ENCODE measurements at places on chromosomes 5 and 9.

DNA sequence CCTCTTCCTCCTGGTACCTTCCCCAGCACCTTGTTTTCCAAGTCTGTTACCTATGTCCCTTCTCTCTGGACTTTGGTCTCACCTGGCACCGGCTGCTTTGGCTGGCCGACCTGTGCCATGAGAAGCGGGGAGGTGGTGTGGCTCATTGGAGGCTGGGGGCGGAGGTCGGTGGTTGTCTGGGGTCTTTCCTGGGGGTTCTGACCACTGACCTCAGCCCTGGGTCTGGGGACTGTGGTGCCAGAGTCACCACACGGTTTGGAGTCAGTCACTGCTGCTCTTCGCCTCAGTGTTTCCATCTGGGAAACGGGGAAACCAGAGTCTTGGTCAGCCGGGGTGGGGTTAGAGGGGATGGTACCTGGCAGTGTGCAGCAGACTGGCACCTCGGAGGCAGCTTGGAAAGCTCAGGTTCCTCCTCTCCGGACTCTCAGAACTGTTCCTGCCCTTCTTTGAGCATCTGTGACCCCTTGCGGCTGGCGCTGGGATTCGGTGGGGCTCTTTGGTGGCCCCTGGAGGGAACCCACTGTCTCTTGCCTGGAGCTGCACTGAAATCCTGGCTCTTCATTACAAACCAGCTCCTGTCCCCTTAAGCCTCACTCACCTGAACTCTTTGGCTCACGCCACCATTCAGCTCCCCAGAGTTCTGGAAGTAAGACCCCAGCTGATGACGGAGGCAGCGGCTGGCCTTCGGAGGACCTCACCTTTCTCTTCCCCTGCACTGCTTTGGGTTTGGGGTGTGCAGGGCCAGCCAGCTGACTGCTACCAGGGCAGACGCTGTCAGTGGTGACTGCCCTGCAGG lies 4.1 kb upstream of the RXRA start:
- DNase-seq, result no peak

- no peak for DNase-seq
Measured at GRCh38 chr5:61280205-61280604, 51.9 kb upstream of the ZSWIM6 start.

DNA sequence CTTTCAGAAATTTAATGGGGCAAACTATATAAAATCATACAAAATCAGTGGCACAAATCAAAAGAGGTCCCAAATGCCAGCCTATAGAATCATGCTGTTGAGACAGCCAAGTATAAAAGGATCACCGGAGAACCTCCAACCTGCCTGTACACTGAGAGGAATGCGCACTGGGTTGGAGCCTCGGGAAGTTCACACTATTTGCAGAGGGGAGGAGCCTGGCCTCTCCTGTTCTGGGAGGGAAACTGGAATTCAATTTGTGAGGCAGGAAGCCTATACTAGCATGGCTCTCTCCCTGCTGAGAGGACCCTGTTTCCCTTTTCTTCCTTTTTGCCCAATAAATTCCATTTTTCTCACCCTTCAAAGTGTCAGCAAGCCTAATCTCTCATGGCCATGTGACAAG lies 406.0 kb downstream of the HINT1 start:
- no peak for DNase-seq

DNA sequence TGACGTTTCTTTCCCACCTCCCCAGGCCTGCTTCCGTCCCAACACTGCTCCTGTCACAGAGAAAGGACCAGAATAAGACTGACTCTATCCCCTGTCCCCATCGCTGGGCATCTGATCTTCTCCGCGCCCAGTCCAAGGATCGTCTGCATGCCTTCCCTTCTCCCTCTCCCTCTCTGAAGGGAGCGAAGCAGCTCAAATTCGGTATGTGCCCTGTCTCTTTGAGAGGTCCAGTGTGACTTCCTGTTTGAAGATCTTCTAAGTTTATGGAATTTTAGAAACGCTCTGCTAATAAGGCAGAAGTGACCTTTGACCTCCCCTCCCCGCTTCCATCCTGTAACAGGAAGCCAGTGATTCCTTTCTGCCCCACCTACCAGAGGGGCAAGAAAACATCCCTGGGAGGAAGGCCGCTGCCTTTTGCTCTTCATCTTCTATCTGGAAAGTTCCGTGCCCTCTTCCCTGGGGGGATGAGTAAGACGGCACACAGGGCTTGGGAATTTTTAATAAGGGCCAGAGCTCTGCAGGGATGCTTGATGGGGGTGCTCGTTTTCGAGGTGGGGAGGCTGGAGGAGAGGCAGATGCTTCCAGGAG lies 40.7 kb upstream of the RNU6ATAC start:
- DNase-seq, result no peak

DNA sequence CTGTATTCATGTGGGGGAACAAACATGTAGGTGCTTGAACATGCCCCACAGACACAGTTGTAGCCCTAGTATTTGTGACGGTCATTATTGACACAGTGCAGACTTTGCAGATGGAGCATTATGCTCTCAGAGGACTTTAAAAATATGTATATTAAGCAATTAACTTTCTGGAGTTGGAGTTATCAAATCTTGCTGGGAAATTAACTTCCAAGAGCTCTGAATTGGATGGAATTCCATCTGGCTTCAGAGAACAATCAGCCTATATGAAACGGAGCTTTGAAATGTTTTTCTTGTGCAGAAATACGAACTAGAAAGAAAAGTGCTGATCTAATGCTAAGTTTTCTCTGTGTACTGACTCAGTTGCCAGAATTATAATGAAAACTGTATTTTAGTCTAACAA lies 50.9 kb upstream of the FSD1L start:
- DNase-seq, result no peak

DNA sequence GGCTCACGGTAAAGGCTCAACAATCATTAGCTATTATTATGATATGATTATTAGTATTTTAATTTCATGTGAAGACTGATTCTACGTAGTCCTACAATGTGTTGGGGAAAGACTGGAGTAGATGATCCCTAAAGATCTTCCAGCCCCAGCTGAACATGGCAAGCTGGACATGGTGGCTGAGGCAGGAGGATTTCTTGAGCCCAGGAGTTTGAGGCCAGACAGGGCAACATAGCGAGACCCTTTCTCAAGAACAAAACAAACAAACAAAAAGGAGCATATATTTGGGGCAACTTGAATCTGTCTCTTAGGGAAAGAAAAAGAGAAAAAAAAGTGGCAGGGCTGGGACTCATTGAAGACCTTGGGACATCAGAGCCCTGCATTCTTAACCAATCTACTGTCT lies 16.2 kb upstream of the FAT2 start:
- DNase-seq, result no peak

GRCh38 chr5:72101828-72102227 lies 5.4 kb upstream of the MAP1B start:
- DNase-seq, result no peak

GRCh38 chr9:86075132-86076109 lies 23.9 kb downstream of the GOLM1 start:
- peak; percentile 19 for DNase-seq

DNA sequence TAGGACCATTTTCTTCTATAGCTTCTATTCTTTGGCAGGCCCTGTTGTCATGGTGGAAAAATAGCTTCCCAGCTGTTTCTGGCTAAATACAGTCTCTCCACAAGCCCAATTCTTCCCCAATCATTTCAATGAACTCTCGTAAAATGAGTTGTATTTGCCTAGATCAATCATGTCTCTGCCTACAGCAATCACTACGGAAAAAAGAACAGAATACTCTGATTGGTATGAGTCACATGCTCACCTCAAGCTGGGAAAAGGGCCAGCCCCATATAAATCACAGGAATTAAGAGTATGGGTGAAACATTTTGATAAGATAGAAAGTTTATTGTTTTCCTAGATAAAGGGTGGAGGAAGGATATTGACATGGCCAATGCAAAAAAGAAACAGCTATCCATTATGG lies 711.4 kb downstream of the EFNA5 start:
- DNase-seq, result no peak

GRCh38 chr5:175728316-175728715 lies 70.4 kb downstream of the HRH2 start:
- no peak for DNase-seq

GRCh38 chr9:2338777-2339365 lies 282.7 kb upstream of the VLDLR start:
- DNase-seq, result no peak

- no peak for DNase-seq
Measured at GRCh38 chr5:125327676-125328075, 581.2 kb upstream of the ZNF608 start.

- DNase-seq, result no peak
Measured at GRCh38 chr5:6838736-6839135, 125.5 kb downstream of the TENT4A start.

- DNase-seq, result no peak
Measured at GRCh38 chr5:13357929-13358328, 586.6 kb downstream of the DNAH5 start.

DNA sequence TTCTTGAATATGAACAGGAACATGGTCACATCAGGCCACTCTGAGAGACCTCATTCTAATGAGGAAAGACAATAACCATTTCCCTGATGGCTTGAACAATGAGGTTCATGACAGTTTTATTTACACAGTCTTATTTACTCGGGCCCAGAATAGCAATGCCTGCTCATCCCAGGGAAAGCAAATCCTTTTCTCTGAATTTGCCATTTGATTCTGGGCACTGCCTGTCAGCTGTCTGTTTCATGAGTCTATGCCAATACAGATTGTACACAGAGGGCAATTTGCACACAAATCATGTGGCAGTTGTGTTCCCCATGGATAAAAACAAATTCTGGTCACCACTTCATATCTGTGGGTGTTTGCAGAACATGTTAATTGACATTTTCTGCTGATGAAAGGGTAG lies 492.5 kb downstream of the ACTL7B start:
- DNase-seq, result no peak

Data from NK-92 treated with Interleukin-12 subunit alpha and Interleukin-12 subunit beta, amount 100 ng/mL, for 24 hours (cell line).